ENCODE measurements at places on chromosomes 2 and 18. TPM values are rescaled to one million over a fixed set of nuclear protein-coding genes. Genes with fewer than 3 reads are reported as not detected.

- DNase-seq = peak; percentile 51
Observed at GRCh38 chr18:12838178-12838634, 45.8 kb downstream of the PTPN2 start.

DNA sequence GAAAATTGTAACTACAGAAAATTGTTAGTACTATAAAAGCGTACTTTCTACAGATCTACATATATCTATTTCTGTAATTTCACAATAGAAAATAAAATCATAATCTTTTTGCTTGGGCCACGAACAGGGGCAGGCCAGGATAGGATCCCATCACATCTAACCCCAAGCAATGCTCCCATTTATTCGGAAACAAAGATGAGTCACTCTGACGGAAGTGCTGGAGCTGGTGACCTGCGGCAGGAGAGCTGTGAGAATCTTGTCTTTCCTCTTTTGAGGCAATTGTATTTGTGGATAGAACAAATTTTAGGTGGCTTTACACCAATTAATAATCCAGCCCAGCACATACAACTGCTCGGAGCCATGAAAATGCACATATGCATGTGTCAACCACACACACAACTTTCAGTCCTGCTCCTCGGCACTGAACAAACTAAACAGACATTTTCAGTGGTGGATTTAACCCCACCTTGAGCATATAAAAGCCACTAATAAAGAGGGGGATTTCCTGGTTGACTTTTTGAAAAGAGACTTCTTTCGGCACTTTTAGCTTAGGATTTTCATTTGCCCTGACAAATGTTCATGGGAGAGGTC, 22.3 kb upstream of the INSIG2 start:
- no peak for DNase-seq

DNA sequence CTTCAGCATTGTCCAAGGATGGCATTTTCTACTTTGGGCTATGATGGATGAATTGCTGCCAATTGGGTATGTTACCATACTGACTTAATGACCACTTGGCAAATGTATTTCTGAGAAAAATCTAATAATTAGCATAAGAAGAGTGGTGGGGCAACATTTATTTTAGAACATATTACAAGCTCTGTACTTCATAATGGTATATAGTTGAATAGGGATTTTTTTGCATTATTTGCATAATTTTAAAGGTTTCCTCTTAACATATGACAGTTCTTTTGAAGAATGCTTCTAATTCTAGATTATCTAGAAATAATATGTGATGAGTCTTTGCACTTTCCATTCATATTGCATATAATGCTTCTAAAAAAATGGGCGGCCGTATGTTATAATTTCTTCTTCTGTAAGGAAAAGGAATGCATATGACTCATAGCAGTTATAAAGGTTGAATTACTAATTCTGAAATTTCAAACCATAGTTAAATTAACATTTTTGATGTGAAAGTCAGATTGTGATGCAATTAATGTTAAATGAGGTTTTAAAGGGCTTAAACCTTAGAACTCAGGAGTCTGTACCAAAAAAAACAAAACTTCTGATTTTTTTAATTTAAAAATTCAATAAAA, 1652.3 kb upstream of the SLC39A10 start:
- DNase-seq = no peak

- DNase-seq = no peak
Observed at GRCh38 chr2:9665898-9666297, 35.1 kb upstream of the YWHAQ start.

DNA sequence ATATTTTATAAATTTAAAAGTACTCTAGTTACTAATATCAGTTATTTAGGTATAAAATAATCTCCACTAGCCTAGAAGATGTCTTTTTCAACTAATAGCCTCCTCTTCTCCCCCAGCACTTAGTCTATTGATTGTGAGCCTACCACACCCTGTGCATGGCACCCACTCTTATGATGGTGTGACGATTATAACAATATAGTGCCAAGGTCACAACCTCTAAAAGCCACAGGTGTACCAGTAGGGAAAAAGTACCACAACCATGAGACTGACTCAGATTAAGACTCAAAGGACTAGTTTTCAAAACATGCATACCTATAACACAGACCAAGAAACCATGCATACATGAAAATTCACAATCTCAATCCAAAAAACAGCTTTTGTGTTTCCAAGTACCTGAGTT, 27.6 kb downstream of the THADA start:
- no peak for DNase-seq

DNA sequence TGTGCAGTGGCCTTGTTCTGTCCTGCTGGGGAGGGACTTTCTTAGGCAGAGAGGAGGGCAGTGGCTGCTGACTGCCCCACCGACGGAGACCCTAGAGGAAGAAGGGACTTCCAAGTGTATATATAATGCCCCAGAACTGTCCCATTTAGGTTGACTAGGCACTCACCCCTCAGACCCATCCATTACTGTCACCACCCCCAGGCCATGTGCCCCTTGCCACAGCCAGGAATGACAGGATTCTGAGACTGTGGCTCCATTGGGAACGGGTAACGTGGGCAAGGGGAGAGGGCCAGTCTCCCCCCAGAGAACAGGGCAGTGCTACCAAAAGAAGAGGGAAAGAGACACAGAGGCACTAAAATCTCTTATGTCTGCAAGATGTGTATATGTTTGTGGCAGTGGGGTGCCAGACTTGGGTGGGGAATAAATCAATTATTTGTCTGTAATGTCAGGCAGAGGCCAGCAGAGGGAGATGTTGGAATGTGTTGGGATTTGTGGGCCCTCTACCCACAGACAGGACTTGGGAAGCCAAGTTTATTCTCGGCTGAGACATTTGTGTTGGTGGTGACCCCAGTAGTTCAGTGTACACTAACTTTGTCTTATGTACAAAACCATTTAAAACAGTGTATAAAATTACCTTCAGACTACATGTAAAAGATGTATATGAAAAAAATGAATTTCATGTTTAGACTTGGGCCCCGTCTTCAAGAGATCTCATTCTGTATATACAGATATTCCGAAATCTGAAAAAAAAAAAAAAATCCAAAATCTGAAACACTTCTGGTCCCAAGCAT, 24.0 kb upstream of the TMEM37 start:
- peak; percentile 83 for DNase-seq

GRCh38 chr2:209688385-209688784, 83.2 kb upstream of the UNC80 start:
- DNase-seq = no peak

GRCh38 chr2:221377066-221377465, 195.0 kb downstream of the EPHA4 start:
- DNase-seq = no peak

DNA sequence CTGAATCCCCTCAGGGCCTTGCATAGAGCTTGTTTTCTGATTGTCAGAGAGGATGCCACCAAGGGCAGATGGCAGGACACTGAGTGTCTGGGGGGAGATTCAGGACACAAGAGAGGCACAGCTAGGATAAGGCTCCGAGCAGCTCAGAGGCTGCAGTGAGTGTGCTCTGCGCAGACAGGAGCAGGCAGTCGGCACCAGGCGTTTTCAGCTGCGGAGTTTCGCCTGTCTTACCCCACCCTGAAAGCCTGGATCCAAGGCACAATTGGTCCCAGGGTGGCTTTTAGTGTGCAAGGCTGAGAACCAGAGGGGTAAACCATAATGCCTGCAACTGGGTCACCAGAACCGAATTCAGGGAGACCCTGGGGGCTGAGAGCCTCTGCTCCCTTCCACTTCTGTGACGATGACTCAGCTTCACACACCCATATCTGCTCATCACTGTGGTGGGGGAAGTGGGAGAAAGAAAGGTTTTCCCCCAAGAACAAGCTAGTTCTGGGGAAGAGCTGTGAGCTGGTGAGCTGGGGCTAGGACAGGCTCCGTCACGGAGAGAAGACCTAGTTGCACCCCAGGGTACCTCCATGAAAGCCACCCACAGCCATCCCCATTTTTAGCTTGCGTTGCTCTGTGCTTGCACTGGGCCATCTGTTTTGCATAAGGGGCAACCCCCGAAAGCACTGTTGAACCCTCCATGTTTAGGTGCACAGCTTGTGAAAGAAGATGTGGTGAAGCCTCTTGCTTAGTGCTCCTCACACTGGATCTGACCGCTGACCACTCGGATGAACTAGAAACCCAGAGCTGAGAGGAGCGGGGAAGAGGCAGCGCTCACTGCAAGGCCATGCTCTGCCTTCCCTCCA, 173.7 kb downstream of the CELF4 start:
- DNase-seq = no peak

DNA sequence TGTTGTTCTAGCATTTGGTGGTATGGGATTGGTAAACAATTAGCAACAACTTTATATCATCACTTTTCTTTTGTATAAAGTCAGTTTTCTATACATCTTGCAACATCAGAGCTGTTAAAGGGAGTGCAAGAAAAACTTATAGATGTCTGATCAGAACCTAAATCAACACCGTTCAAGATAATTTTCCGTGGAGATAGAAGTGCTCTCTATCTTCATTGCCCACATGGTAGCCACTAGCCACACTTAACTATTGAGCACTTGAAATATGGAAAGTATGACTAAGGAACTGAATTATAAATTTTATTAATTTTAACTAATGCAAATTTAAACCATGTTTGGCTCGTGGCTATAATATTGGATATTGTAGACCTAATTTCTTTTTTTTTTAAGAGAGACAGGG, 5.2 kb downstream of the TTC27 start:
- no peak for DNase-seq

DNA sequence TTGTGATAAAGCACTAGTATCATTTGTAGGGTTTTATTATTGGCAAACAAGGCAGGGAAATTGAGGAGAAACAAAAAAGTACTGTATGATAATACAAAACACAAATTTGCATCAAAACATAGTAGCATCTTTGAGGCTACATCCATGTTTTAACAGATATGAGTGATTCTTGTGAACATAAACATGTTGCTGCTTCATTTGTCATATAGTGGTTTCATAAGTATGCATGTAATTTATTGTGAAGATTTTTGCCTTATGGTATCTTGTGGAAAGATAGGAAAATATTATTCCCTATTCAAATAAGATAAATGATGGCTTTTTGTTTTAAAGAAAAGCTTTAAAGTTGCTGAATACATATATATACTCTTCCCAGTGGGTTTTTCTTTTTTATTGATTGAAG, 60.3 kb downstream of the VRK2 start:
- no peak for DNase-seq

DNA sequence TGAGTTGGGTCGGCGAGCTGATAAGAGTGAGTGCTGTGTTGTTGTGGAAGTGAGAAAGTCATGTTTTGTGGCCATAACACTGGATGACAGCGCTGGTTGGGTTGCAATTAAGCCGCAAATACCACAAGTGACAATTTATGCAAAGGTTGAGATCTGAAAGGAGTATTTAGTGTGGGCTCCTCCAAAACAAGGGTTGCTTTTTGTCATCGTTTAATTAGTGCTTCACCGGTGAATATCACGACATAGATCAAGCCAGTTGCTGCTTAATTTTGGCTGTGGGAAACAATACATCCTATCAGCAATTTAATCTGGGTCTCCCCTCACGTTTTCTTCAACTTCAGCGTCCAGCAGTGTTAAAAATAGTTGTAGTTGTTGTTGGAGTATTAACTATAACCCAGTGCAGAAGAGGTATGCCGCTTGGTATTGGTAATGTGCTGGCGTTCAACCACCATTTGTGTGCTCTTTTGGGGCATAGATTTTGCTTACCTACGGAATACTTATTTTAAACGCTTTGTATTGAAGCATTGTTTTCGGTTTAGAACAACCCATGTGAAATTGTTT, 662 bp downstream of the ACVR2A start:
- DNase-seq = no peak

DNA sequence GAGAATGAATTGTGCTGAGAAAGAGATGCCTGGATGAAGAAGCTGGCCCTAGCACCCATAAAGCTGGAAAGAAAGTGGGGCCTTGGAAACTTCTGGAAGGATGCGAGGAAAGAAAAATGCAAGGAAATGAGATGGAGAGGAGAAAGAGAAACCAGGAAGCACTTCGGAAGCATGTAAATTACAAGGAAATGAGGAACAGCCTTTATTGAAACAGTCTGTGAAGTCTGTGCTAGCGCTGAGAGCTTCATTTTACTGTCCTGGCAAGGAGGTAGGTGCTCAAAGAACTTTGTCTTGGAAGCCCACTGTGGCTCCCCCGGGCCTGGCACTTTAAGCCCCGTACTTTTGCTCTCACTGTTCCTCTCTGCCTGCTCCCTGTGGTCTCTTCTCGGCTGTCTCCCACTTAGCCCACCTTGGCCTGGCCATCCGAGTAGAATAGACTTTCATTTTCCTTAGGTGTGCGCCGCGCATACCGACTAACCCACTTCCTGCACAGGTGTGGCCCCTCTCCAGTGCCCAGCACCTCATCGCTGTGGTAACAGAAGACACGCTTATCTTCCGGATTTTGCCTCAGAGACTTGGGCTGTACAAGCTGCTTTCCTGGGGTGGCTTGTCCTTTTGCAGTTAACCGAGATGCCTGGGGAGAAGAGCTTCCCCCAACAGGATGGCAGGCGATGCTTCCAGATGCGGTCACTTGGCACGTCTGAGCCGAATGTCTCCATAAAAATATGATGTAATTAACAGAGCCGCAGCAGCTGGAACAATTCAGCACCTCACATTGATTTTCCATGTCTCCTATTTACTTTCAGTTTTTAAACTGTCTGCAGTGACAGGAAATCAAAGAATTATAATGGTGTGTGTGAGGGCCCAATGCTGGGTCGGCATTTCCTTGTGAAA, 199.6 kb downstream of the HRH4 start:
- no peak for DNase-seq

DNA sequence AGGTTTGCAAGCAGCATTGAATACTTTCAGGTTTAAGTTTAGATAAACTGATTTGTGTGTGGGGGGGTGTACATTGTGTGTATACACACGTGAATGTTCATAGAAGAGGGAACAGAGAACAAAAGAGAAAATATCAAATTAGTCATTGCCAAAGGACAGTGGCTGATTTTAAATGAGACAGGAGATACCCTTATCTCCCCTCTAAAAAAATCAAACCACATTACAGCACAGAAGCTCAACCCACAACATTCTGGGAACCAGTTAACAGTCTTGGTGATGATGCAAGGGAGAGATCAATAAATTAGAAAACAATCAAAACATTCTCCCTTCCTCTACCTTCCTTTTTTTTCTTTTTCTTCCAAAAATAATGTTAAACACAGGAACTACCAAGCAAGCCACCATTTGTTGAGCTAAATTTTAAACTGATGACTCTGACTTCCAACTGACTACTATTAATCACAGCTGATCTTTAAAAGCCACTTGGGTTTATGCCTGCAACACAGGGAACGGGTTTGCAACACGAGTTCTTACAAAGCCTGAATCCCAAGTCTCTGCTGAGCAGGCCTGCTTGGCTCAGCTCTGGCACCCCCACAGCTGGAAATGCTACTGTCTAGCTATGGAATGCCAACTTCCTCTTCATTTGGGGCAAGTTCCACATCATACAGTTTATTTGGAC, 119.2 kb upstream of the ACVR1C start:
- no peak for DNase-seq

The CXCR4 gene
- total RNA-seq = 310 TPM

The SRD5A2 gene
- not detected for total RNA-seq

The PRR30 gene
- not detected for total RNA-seq

The CLASP1 gene
- 88.3 TPM for total RNA-seq

The DSC3 gene
- total RNA-seq = 0.61 TPM

The DQX1 gene
- 0.93 TPM for total RNA-seq

The TUBA4B gene
- total RNA-seq = not detected

The BARD1 gene
- 35.1 TPM for total RNA-seq

The SOWAHC gene
- 12.0 TPM for total RNA-seq

The DNAJC5G gene
- total RNA-seq = not detected

Data from endodermal cell (in vitro differentiated cells).